ENCODE measurements at places on chromosomes 1 and 21.

GRCh38 chr1:146039844-146040194 lies 18.3 kb upstream of the HJV start:
- DNase-seq = no peak

- no peak for DNase-seq
Observed at GRCh38 chr1:180912211-180912800, 391 bp upstream of the KIAA1614 start.

- peak; percentile 40 for DNase-seq
Observed at GRCh38 chr1:106290805-106291501, 765.5 kb upstream of the PRMT6 start.

DNA sequence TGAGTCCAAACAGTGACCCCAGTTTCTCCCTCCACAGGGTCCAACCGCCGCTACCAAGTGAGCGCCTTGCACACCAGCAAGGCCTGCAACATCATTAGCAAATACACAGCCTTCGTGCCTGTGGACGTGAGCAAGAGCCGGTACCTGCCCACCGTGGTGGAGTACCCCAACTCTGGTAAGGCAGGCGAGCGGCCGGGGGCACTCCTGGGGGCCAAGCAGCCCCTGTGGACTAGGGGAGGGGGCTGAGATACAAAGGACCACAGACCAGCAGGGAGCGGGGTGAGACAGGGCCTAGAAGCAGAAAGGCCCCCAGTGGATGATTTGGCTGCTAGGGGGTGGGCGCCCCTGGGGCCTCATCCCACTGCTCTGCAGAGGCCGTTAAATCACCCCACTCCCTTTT lies 54.7 kb downstream of the VWA5B1 start:
- DNase-seq = no peak

GRCh38 chr1:169094897-169095569 lies 11.5 kb upstream of the ATP1B1 start:
- DNase-seq = no peak

DNA sequence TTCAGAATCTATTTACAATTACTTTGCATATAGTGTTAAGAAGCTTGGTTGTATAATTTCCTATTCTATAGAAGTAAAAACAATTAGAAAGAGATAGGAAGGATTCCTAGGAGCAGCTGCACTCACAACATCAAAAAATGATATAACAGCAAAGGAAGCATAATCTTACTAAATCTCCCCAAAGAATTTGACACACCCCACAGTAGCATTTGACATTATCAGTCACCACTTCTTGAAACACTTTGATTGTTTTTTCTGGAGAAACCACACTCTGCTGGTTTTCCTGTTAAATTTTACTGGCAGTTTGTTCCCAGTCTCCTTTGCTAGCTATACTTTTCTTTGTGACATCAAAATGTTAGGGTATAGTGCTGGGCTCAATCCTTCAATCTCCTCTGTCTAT lies 100.8 kb upstream of the KIAA1614 start:
- no peak for DNase-seq

- no peak for DNase-seq
Observed at GRCh38 chr1:241747992-241748391, 95.9 kb downstream of the WDR64 start.

GRCh38 chr1:7060745-7061144 lies 275.5 kb downstream of the CAMTA1 start:
- no peak for DNase-seq

DNA sequence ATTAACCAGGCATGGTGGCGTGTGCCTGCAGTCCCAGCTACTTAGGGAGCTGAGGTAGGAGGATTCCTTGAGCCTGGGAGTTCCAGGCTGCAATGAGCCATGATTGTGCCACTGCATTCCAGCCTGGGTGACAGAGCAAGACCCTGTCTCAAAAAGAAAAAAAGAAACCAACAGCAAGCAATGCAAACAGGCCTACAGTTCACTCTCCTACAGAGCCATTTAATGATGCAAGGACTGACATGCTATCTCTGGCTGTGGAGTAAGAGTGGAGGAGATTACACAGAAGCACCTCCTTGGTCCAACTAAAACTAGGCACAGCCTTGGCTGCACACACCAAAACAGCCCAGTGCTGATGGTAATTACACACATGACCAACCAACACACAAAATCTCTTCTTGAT lies 127.5 kb upstream of the SOD1 start:
- DNase-seq = no peak

GRCh38 chr1:175851749-175852148 lies 108.4 kb upstream of the TNR start:
- no peak for DNase-seq

DNA sequence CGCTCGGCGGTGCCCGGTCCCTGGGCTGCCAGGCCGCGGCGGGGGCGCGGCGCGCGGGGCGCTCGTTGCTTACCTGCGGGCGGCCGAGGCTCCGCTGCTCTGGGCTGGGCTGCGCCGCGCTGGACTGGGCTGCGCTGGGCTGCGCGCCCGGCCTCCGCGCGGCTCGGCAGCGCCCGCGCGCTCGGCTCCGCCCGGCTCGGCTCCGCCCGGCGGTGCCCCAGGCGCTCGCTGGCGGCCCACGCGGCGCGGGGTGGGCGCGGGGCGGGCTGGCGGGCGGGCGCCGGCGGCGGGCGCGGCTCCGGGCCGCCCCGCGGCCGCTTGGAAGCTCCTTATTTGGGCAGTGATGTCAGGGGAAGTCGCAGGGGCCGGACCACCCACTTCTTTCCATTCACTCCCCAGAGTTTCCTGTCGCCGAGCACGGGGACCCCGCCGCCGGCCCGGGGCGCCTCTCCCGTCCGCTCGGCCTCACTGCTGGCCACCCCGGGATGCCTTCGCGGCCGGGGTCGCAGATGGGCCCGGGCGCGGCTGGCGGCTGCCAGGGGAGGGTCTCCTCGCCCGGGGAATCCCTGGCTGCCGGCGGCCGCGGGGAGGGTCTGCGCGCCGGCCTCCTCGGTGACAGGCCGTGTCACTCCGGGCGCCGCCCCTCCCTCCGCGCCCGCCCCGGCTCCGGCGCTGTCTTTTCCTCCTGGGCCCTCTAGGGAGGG lies 177.7 kb upstream of the EDN2 start:
- no peak for DNase-seq

GRCh38 chr1:206699626-206700025 lies 14.9 kb downstream of the MAPKAPK2 start:
- DNase-seq = no peak

DNA sequence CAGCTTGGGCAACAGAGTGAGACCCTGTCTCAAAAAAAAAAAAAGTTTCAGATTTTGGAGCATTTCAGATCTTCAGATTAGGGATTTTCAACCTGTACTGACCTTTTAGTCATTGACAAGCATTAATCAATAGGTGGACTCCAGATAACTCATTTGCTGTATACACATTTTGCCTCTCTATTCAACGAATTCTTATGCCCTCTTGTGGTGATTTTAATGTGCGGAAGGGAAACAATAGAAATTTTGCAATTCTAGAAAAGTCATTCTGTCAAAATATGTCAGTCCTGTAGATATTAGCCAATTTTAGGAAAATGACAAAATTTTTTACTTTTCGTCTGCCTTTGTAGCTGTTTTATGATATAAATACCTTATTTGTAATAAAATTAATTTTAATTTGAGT lies 11.6 kb upstream of the OR2G2 start:
- peak; percentile 36 for DNase-seq

- DNase-seq = no peak
Observed at GRCh38 chr21:45335761-45336534, 48.3 kb upstream of the POFUT2 start.

DNA sequence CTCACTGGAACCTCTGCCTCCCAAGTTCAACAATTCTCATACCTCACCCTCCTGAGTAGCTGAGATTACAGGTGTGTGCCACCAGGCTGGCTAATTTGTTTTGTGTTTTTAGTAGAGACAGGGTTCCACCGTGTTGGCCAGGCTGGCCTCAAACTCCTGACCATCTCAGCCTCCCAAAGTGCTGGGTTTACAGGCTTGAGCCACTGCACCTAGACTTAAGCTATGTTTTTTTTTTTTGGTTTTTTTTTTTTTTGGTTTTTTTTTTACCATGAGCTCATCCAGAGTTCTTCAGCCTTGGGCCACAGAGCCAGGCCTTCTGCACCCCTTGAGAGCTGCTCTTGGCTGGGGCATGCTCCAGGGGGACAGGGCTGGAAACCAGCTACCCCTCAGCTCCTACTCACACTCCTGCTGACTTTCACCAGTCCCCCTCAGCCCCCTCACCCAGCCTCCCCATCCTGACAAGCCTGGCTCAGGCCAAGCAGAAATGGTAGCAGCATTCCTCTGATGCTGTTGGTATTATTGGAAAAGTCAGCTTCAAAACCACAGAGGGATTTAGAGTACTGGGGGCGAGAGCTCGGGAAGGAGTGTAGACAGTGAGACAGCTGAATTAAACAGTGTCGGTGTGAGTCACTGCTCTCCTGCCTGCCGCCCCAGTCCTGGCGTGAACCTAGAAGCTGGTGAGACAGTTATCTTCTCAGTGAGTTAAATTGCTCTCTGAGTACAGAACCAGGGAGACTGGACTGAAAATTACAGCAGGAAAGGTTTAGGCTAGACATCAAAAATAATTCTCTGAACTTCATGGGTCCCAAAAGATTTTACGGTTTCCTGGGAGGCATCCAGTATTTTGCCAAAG lies 63.7 kb downstream of the NAV1 start:
- peak; percentile 42 for DNase-seq

DNA sequence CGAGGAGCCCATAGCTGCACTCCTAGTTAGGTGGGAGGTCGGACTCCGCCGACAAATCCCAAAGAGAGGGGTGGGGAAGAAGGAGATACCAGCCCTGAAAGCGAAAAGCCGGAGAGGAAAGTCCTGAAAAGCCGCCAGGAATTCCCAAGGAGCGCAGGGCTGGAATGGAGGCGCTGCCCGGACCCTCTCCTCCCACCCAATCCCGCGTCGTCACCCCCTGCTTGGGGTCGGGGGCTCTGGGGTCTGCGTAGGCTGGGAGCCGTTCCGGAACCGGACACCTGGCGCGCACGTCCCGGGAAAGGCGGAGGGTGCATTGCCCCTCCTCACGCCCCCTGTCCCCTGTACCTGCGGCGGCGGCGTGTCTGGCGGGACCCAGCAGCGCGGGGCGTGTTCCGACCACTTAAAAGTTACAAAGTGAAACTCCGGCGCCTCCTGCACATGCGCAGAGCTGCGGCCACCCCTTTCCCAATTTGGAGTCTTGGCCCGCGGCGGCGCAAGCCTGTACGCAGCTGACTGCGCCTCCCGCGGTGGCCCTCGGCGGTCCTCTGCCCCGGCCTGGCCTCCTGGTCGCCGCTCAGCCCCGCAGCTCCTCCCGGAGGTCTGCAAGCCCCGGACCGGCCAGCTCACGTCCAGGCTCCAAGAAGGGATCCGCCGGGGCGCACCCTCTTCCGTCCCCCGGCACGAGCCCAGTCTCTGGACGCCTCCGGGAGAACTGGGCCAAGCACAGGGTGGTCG lies at the start of gene TMEM63A:
TSS of gene TMEM63A (minus strand) at position 422 of the 735 bp plus-strand sequence. CDS start 4,800 bp downstream, outside the sequence.
- no peak for DNase-seq

DNA sequence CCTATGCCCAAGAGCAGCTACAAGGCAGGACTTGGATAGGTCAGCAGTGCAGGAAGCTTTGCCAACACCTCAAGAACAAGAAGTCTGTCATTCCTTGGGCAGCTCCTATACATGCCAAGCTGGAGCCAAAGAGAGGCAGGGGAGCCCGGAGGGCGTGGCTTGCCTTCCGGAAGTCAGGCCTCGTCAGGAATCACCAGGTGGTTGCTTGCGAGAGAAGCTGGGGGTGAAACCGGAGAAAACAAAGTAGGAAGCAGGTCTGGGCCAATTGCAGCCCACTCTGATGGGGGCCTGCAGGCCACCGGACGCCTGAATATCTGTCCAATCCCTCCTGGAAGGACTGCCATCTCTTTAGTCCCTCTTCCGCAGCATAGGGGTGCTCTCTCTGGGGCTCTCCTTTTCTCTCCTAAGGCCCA lies 794 bp upstream of the FAM76A start:
- DNase-seq = no peak

GRCh38 chr1:102751111-102751510 lies 357.2 kb downstream of the COL11A1 start:
- no peak for DNase-seq

DNA sequence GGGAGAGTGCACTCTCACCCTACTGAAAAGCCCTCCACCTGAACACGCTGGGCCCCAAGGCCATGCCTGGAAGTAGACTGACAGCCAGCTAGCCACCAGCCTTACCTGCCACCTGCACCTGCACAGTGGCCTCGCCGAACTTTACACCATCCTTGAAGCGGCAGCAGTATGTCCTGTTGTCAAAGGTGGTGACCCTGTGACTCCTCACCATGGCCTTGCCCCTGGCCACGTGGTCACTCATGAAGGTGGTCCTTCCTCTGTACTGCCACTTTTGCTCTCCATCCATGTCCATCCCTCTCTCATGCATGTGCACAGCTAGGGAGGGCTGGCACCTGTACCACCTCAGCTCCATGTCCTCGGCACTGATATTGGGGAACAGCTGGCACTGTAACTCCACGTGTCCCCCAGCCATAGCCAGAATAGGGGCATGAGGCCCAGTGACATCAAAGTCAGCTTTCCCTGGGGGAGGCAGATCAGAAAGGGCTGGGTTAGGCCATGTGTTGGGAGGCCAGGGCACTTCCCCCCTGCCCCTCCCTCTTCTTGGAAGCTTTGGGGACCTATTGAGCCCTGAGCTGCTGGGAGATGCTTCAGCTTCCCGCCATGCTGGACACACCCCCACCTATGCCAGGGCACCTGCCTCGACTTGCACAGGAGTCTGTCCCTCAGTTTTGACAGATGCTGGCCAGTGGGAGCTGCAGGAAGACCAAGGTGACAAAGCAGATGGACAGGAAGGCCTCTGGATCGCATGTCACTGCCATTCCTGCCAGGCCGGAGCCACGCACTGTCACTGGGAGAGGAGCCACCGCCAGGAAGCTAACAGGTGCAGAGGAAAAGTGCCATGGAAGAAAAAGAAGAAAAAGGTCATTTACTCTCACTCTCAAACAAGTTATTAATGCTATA lies 24.6 kb downstream of the RNF187 start:
- DNase-seq = no peak

GRCh38 chr1:86926883-86927282 lies 12.4 kb downstream of the HS2ST1 start:
- no peak for DNase-seq

Data from SHP77 (cell line).